Skin of body (tissue), 3 donors: ENCODE measurements at places on chromosomes 16 and 17. TPM values are rescaled to one million over a fixed set of nuclear protein-coding genes. Genes with fewer than 3 reads are reported as not detected.
A peak's percentile ranks its signal among the peaks of the same experiment; 100 is the strongest.

- DNase-seq, result no peak
These were observed 477.7 kb downstream of the HS3ST4 start for GRCh38 chr16:26169473-26169872.

GRCh38 chr17:21199311-21199710 lies 14.7 kb downstream of the TMEM11 start:
- DNase-seq, result no peak

- DNase-seq, result no peak
These were observed 31.4 kb downstream of the MYO15A start for GRCh38 chr17:18139949-18140348.

Gene RBBP6
- 45.2 TPM for total RNA-seq

DNA sequence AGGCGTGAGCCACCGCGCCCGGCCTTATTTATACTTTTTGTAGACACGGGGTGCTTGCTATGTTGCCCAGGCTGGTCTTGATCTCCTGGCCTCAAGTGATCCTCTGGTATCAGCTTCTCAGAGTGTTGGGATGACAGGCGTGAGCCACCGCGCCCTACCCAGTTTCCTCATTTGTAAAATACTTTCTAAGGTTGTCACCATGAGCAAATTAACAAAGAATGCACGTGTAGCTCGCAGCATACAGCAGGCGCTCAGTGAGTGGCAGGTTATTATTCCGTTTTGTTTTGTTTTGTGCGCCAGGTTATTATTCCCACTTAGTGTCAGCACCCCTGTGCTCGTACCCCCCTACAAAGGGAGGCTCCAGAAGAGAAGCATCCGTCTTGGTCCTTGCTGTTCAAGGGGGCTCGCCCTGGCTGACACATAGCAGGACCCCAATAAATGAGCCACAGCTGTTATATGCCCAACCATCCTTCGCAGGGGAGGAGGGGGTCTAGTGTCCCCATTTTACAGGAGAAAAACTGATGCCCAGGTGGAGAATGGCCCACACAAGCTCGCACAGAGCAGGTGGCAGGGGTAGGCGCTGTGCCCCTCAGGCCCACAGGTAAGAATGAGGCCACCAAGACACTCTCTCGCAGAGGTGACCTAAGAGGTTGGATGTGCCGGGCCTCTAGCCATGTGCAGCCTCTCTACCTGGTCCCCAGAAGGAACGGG lies 686 bp upstream of the MIEF2 start:
- no peak for DNase-seq

DNA sequence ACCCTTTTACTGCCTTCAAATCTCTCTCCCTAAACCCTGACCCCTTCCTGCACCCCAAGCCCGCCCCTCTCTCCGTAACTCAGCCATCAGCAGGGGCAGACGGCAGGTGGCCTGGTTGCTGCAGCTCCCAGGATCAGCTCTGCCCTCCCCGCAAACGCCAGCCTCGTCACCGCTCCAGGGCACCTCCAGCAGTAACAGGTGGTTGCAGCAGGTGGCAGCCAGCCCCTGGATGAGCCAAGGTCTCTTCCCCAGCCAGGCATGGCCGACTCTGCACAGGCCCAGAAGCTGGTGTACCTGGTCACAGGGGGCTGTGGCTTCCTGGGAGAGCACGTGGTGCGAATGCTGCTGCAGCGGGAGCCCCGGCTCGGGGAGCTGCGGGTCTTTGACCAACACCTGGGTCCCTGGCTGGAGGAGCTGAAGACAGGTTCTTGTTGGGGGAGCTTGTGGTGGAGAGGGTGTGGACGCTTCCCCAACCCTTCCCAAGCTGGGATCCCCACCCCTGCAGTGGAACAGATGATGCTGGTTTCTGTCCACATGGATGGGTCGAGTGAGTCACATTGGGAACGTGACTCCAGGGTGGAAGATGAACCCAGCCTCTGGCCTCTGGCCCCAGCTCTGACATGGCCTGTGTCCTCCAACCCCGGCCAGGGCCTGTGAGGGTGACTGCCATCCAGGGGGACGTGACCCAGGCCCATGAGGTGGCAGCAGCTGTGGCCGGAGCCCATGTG lies 558 bp downstream of the HSD3B7 start:
- DNase-seq, result no peak

Gene CIITA
- total RNA-seq, result 5.7 TPM

Gene BCL6B
- total RNA-seq, result 7.6 TPM

DNA sequence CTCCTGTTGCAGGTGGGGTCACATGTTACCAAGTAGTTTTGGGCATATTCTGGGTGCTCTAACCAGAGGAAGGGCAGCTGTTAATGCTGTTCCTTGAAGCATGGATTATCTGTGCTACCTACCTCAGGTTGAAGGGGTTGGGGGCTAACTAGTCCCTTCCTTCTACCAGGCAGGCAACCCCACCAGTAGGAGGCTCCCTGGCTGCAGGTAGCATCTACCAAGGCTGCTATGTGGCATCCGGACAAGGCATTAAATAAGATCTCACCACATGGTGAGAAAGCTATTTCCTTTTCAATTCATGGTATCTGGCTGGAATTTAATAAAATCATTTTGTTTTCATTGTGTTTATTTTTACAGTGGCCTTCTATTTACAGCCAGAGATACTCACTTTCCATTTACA lies 62.5 kb downstream of the CACNG3 start:
- DNase-seq, result no peak

GRCh38 chr16:7888411-7888810 lies 555.8 kb downstream of the RBFOX1 start:
- no peak for DNase-seq

Gene RNF43
- total RNA-seq, result 9.9 TPM

DNA sequence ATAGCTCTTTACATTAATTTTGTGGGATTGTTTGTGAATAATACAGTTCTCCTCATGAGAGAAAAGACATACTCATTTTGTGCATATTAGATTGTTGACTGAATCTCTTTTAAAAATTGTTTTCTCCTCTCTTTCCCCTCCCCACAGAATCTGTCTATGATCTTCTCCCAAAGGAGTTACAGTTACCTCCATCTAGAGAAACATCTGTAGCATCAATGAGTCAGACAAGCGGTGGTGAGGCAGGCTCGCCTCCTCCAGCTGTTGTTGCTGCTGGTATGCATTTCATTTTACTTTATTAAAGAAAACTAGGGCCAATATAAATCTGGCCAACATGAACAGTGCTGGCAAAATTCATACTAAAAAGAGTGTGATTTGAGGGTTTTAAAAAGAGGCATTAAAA lies 60.5 kb downstream of the NFAT5 start:
- DNase-seq, result no peak

DNA sequence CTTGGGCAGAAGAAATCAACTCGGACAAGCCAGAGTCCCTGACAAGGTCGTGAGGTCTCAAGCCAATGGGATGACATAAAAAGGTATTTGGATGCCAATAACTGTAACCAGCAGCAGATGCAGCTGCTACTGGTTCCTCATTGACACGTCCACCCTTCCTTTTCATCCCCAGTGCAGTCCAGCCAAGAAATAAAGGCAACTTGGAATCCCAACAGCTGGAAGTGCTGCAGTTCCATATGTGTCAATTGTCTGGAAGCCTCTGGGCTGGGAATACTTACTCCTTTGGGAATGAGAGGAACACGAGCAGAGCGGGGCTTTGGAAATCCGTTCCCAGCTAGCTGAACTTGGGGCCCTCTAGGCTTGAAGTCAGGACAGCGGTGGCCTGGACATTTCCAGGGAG lies 360.4 kb upstream of the ZFHX3 start:
- peak; percentile 31 for DNase-seq

- DNase-seq, result peak; percentile 19
These were observed 4.3 kb downstream of the THOC6 start for GRCh38 chr16:3027983-3028715.

Gene CCL8
- total RNA-seq, result 3.1 TPM

Gene CTF1
- total RNA-seq, result 0.59 TPM

DNA sequence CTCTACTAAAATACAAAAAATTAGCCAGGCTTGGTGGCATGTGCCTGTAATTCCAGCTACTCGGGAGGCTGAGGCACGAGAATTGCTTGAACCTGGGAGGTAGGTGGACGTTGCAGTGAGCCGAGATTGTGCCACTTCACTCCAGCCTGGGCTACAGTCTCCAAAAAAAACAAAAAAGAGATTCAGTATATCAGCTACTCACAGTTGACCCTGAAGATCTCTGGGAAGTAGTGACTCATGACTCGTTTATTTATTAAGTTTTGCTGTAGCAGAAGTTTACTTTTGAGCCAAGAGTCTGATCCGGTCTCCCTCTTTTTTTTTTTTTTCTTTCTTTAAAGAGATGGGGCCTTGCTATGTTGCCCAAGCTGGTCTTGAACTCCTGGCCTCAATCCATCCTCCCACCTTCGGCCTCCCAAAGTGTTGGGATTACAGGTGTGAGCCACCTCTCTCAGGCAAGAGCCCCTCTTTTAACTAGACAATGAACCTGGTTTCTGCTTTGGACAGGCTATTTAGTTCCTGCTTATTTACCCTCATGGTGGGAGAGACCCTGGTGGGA lies 4.4 kb downstream of the MVP start:
- DNase-seq, result no peak

DNA sequence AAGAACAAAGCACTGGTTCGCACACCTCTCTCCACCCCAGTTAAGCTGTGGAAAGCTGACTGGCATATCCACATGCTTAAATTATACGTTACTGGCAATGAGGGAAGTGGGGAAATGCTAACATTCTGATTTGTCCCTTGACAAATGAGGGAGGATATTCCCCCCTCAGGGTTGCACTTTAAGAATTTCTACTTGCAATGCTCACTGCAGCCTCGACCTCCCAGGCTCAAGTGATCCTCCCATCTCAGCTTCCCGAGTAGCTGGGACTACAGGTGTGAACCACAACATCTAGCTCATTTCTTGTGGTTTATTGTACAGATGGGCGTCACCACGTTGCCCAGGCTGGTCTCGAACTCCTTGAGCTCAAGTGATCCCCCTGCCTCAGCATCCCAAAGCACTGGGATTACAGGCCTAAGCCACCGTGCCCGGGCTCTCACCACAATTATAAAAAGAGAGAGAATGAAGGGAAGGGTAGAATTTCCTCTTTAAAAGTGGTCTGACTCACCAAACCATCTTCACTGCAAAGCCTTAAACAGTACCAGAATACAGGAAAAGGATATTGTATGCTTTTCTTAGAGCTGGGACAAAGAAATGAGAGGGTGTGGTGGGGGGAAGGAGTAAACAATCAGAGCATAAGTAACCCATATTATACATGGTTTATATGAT lies 38.9 kb downstream of the KANSL1 start:
- DNase-seq, result no peak

DNA sequence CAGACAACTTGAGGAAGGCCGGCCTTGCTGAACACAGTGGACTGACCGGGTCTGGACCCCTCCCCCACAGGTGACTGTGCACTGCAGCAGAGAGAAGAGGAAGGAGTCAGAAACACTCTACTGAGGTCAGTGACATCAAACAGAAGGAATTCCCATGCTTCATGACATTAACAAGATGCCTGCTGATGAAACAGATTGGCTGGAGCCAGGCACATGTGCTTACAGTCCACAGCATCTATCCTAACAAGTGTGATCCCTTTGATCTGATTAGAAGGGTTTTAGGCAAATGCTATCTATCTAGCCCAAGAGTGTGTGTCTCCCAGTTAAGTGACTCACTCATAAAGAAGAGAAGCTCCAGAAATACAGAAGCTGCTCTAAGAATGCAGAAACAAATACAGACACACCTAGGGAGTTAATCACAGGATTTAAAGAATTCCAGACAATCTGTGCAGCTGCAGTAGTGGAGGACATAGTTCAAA lies 90.2 kb downstream of the SYCE1L start:
- no peak for DNase-seq

GRCh38 chr17:251531-251930 lies 70.1 kb upstream of the DOC2B start:
- DNase-seq, result no peak

DNA sequence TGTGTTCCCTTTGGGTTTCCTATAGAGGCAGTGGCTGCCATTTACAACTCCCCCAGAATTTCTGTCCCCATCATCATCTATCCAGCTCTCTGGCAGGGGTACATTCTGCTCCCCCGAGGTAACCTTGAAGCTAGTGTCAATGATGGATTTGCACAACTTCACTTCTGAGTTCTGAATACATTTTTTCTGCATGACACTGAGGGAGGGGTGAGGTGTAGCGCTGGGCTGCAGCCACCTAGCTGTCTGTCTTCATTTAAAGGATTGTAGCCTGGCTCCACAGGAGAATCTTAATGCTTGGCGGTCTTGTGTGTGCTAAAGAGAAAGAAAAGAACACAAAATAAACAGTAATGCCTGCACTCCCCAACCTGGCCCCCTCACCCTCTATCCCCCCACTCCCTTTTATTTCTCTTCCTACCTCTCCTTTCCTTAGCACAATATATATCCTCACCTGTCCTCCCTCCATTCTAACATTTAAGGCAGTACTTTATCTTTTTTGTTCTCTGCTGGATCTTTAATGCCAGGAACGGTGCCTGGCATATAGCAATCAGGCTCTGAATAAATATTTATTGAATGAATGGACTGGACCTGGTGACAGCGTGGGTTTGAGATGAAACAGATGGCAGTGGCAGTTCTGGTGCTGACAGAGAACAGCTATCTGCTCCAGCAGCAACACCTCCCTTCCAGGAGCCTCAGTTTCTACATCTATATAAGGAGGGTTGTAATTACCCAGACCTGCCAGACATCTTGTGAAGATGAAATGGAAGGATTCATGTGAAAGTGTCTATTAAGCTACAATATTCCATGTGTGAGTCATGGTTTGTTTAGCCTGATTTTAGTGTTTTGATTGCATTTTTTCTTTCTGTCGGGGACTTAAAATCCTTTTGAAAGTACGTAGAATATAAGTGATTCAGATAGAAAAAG lies 163.5 kb upstream of the CDH11 start:
- DNase-seq, result no peak

DNA sequence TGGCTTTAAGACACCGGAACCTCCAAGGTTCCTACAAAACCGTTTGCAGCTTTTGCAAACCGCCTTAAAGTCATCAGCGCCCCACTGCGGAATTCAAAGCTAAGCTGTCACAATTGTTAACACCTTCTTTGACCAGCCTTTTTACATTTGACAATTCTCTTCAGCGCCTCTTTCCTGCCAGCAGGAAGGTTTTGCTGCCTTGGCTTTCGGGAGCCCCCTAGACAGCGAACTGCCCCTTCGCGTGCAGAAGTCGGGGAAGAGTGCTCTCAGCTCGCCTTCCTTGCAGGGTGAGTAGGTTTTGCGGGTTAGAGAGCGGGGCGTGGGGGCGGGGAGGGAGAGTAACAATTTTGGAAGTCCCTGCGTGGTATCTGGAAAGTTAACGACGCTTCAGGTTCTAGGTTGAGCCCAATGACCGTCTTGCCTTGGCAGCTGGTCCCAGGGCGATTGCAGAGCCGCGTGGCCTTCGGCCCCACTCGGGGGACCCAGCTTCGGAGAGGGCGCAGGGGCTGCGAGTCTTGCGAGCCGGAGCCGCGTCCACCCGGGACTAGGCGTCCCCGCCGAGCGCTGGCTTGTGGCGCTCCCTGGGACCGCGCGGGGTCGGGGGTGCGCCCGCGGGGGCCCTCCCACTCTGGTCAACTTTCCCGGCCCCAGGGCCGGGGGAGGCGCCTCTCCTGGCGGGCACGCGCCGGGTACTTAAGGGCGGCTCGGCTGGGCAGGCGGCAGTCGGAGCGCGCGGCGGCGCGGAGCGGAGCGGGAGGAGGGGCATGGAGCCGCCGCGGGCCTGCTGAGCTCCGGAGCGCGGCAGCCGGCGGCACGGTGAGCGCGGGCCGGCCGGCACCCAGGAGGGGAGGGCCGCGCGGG lies at the start of gene HAS3:
TSS of gene HAS3 (plus strand) at position 153 of the 861 bp plus-strand sequence. CDS start 3,743 bp downstream, outside the sequence.
- DNase-seq, result peak; percentile 42
